ENCODE measurements at places on chromosomes 2 and 18. TPM values are rescaled to one million over a fixed set of nuclear protein-coding genes. Genes with fewer than 3 reads are reported as not detected.

Gene KLHL41
- polyA plus RNA-seq, result not detected

Gene MGAT4A
- 54.6 TPM for polyA plus RNA-seq

Gene STK11IP
- 9.2 TPM for polyA plus RNA-seq

Gene STON1
- 0.06 TPM for polyA plus RNA-seq

Gene SERPINB12
- not detected for polyA plus RNA-seq

Gene UGT1A4
- not detected for polyA plus RNA-seq

Gene OTX1
- not detected for polyA plus RNA-seq

Gene ACVR1C
- 0.23 TPM for polyA plus RNA-seq

Gene TBR1
- polyA plus RNA-seq, result not detected

Gene APLF
- polyA plus RNA-seq, result 2.3 TPM

Gene FBXO15
- 0.90 TPM for polyA plus RNA-seq

Gene GDF7
- polyA plus RNA-seq, result 0.74 TPM

Gene SERPINB4
- not detected for polyA plus RNA-seq

Gene WDR54
- 39.0 TPM for polyA plus RNA-seq

Gene NYAP2
- polyA plus RNA-seq, result not detected

Gene MOB4
- 28.0 TPM for polyA plus RNA-seq

Gene LOXHD1
- not detected for polyA plus RNA-seq

Gene C2orf80
- polyA plus RNA-seq, result not detected

Gene LBX2
- not detected for polyA plus RNA-seq

Gene GPR75
- 0.10 TPM for polyA plus RNA-seq

Gene POTEC
- not detected for polyA plus RNA-seq

Gene DNAJC5G
- polyA plus RNA-seq, result not detected

Gene TRMT61B
- 20.0 TPM for polyA plus RNA-seq

Gene SPATA3
- polyA plus RNA-seq, result not detected

Gene C2orf15
- 2.0 TPM for polyA plus RNA-seq

Gene C2orf81
- 5.6 TPM for polyA plus RNA-seq

Data from IgD-negative memory B cell (primary cell).